Germinal center (tissue), 1 donor: ENCODE measurements at places on chromosomes 13 and 19.

DNA sequence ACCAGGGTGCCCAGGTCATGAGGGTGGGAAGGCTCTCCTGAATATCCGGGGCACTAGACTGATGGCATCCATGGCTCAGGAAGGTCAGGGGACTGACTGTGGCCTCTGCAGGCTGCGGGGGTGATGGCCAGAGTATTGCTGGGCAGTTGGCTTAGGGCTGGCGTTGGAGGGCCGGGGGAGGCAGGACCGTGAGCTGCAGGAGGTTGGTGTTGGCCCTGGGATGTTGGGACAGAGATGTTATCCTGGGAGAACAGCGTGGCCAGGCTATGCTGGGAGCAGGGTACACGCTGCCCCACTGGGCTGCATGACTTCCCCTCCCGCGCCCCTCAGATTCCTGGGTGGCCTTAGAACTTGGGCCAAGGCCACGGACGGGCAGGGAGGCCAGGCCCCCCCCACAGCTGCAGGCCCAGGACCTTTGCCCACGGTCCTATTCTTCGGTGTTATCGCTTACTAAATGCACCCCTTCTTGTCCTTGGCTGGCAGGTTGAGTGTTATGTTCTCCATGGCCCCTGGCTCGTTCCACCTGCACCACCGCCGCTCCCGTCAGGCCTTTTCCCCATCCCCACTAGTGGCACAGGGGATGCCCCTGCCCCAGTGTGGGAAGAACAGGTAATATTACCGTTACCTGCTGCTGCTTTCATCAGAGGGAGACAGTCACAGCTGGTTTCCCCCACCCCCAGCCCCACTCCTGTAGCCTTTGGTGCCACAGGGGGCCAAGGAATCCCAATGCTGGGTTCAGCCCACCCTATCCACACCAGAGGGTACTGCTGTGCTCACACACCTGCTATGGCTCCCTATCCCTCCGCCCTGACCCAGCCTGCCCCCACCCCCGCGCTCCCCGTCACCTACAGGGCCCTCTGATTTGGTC lies 3.2 kb upstream of the ISYNA1 start:
- no peak for DNase-seq

GRCh38 chr19:49752701-49753100 lies 10.4 kb downstream of the TSKS start:
- DNase-seq = no peak

DNA sequence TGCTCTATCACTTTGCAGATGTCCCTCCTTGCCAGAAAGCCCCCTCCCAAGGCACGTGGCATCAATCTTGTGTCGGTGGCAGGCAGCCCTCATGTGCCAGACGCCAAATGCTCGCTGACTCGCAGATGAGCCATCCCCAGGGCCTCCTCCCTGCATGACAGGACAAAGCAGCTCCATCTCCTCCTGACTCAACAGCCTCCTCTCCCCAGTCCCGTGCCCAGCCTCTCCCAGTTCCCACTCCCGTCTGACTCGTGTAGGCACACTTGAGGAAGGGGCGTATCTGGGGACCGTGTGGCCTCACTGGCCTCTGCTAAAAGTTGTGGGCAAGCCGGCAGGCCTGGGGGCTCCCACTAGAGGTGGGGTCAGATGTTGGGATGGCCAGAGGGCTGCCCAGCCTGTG lies 133.6 kb downstream of the STK24 start:
- DNase-seq = no peak

DNA sequence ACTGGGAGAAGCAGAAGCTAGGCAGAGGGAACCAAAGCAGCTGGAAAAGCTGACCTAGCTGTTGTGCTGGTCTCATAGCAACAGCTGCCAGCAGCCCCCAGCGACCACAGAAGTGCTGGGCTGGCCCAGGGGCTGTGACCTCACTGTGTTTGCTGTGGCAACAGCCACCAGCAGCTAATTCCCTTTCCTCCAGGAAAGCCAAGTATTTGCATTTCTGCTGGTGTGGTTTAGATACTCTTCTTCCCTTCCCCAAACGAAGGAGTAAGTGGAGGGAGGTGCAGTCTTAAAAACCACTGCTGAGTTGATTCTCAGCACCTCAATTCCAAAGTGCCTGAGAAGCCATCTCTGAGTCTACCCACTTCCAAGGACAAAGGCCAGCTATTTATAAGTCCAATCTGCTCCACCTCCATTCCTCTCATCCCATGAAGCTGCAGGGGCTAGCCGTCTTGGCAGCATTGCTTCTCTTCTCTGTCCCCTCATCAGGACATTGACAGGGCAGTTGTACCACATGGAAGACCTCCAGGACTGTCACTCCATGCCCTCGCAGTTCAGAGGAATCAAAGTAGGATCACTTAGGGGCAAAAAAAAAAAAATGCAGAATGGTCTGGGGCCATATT lies 11.5 kb upstream of the CCDC97 start:
- no peak for DNase-seq

DNA sequence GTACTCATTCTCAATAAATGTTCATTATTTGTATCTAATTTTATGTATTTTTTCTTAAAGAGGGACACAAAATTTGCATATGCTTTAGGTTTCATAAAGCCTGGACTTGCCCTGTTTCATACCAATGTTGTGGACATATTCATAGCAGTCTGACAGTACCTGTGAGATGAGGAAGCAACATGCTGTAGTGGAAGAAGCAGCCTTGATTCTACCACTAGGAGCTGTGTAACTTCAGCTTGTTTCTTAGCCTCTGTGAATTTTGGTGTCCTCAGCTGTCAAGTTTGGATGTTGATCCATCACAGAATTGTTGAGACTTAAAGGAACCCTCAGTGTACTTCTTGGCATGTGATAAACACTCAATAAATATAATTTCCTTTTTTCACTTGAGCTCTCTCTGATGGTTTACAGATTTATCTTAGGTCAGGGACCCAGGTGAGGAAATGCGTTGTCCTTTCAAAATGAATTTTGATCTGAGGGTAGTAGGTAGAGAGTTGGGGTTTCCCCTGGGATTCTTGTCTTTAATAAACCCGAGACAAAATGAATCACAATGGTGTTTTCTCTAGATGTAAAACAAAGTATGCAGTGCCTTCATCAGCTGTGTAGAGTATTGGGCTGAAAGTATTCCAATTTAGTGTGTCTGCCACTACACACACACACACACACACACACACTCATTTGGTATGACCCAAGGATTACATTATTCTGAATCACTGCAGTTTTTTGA lies 152.1 kb downstream of the KCNRG start:
- no peak for DNase-seq

- DNase-seq = no peak
Observed at GRCh38 chr19:3778104-3778867, 6.3 kb upstream of the RAX2 start.

DNA sequence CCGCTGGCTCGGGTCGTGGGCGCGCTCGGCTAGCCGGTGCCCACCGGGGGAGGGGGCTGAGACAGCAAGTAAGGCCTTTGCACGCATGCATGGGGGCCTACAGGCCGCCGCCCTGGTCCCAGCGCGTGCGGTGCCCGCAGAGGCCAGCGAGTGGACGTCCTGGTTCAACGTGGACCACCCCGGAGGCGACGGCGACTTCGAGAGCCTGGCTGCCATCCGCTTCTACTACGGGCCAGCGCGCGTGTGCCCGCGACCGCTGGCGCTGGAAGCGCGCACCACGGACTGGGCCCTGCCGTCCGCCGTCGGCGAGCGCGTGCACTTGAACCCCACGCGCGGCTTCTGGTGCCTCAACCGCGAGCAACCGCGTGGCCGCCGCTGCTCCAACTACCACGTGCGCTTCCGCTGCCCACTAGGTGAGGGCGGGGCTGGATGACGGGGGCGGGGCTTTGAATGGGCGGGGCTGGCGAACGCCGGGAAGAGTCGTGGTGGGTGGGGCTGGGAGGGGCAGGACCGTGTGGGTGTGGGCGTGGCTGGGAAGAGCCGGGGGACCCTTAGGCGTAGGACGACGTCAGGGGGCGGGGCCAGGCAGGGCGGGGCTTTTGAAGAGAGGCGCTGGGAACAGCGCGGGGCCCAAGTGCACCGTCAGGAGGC lies 2.1 kb downstream of the CILP2 start:
- peak; percentile 92 for DNase-seq

DNA sequence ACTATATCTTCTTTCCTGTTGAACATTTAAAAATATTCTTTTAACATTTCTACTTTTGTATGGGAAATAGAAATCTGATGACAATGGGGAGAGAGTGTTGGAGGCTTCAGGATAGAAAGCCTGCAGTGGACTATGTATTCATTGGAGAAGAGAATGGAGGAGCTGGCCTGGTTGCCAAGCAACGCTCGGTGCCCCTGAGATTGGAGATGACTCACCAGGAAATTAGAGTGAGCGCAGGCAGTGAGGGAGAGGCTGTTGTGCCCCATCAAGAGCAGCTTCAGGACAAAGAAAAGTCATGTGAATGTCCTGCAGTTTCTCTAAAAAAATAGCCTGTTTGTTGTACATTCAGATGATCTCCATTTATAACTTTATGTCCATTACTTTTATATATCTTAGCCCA lies 48.7 kb upstream of the ZNF835 start:
- DNase-seq = no peak

GRCh38 chr13:32736648-32737047 lies 150.4 kb downstream of the PDS5B start:
- no peak for DNase-seq

- no peak for DNase-seq
Observed at GRCh38 chr13:49602005-49602404, 16.6 kb upstream of the RCBTB1 start.

GRCh38 chr13:29513002-29513980 lies 82.2 kb downstream of the SLC7A1 start:
- DNase-seq = no peak

DNA sequence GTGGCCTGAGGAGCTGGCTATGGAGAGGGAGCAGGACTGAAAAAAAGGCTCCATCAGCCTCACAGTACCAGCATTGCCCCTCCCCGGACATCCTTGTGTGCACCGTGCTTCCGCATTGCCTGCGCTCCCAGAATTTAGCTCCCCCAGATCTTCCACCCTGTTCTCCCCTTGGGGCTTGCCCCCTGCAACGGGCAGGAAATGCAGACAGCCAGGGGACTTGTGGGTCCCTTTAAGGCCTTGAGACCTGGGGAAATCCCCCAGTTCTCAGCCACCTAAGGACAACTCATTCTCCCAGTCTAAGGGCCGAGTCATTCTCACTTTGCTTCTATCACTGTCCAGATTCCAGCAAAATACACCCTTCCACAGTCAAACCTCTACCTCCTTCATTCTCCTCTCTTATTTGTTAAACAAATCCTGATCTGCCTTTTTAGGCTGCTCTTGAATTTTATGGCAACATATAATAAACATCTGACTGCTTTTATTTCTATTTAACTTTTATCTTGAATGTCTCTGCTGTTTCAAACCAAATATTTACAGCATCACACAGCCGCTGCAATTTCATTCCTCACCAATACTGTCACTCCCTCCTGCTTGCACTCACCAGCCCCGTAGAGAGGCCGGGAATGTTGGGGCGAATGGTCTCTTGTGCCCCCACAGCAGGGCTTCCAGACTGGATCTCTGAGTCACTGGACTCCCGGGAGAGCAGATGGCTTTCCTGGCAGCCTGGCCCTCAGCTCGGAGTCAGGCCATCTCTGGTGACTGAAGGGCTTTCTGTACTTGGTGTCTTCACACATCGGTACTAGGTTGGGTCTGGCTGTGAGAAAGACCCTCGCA lies 221.9 kb downstream of the TSHZ3 start:
- DNase-seq = no peak

GRCh38 chr13:63117710-63118109 lies 1702.1 kb upstream of the PCDH20 start:
- DNase-seq = no peak

DNA sequence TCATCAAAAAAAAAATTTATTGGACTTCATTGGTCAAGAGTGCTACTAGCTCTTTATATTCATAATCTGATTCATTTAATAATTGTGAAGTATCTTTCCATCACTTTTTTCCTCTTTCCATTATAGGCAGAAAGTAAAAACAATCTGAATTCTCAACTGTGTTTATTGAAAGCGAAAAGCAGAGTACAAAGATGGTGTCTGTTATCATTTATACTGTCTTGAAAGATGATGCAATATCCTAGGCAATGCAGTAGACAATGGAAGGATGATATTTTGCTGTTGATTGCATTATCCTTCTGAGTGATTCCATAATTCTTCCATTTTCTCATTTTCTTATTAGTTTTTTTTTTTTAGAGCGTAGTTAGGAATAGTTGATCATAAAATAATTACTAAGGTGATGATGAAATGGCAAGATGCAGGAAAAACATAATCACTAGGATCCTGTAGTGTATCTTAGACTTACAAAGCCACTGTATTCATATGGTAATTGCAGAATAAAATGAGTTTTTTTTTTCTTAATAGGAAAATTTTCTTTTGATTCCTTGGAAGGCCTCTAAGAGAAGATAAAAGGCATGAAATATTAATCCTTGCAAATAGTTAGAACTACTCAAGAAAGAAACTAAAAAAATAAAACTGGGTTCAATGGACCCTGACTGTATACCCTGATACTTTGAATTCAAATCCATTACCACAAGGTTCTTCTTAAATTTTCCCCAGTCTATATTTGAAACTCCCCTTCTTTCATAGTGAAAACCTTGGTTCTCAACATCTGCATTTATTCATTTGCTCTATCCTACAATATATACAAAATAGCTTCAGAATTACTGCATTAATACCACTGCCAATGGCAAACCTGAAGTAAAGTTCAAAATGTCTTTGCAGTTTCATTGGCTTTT lies 11.6 kb downstream of the URI1 start:
- DNase-seq = no peak

DNA sequence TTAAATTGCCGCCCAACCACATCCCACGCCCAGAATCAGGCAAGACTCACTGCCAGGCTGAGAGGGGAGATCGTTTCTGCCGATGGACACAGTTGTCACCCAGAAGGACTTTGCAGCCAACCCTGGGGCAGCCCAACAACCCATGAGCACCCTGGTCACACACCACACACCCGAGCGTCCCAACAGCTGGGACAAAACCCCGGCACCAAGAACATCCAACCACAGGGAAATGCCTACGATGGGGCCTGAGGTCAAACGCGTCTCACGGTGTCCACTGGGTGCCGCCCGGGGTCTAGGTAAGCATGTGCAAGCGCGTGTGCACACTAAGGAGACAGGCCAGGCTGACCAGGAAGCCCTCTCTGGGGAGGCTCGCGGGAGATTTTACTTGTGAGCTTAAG lies 13.0 kb downstream of the LMNB2 start:
- DNase-seq = no peak

- DNase-seq = no peak
Observed at GRCh38 chr19:57282011-57282643, 1.8 kb downstream of the ZNF460 start.

GRCh38 chr13:113657851-113658741 lies at the start of gene ATP4B:
Gene ATP4B, minus strand, starts transcription at chr13:113658198. Its CDS starts 54 bp downstream, at chr13:113658144.
- no peak for DNase-seq

- DNase-seq = no peak
Observed at GRCh38 chr13:29993196-29993595, 142.8 kb upstream of the UBL3 start.

GRCh38 chr13:58949646-58950045 lies 1214.1 kb downstream of the DIAPH3 start:
- no peak for DNase-seq

- no peak for DNase-seq
Observed at GRCh38 chr19:41551212-41551610, 24.8 kb upstream of the CEACAM21 start.

DNA sequence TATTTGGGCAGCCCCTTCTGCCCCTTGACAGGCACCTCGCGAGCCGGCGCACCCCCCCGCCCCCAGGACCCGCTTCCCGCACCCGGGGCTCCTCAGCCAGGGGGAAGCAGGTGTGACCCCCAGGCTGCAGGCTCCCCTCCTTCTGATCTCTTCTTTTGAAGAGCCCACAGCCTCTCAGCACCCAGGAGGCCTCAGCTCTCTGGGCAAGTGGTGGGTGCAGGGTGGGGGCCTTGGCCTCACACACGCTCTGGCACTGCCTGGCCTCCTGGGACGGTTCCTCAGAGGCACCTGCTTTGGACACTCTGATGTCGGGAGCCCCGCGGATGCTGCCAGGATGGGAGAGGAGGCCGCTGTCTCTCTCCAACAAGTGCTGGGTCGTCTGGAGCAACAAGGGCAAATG lies 1.5 kb upstream of the C13orf46 start:
- DNase-seq = no peak
